ENCODE measurements at places on chromosomes 12 and 14.

DNA sequence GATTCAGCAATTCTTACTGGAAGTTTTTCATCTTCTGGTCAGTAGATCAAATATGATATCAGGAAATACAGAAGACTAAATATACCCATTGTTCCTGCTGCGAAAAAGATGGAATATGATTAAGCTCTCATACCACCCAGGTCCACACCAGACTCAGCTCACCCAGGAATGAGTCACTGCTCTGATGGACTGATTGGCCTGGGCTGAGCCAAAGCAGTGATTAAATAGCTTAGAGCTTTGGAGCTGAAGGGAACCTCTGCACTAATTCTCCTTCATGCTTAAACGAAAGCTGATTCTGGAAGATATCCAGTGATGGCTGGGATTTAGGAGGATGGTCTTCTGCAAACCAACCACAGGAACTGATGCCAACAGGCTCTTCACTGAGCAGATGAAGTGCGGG is 62.0 kb upstream of the SYT1 start:
- no peak for DNase-seq
- H3K27me3 ChIP-seq = no peaks in the 10 kb centered on the region
- no peak overlapping the region for H3K27ac ChIP-seq
- H3K4me3 ChIP-seq = no peak overlapping the region

GRCh38 chr12:17030338-17030737 is 424.4 kb upstream of the LMO3 start:
- H3K27ac ChIP-seq = no peak overlapping the region
- no peak for DNase-seq
- no peaks in the 10 kb centered on the region for H3K4me1 ChIP-seq
- no peaks in the 10 kb centered on the region for H3K36me3 ChIP-seq
- H3K4me3 ChIP-seq = no peak overlapping the region
- H3K27me3 ChIP-seq = no peaks in the 10 kb centered on the region

GRCh38 chr12:57736741-57737466 is 1.6 kb downstream of the AGAP2 start:
- no peak overlapping the region for H3K27ac ChIP-seq
- no peak overlapping the region for H3K4me3 ChIP-seq
- peaks cover 97% of the 10 kb centered on the region for H3K27me3 ChIP-seq
- DNase-seq = no peak
- H3K36me3 ChIP-seq = no peaks in the 10 kb centered on the region

- H3K4me1 ChIP-seq = no peaks in the 10 kb centered on the region
- no peak for DNase-seq
- H3K4me3 ChIP-seq = no peak overlapping the region
- no peaks in the 10 kb centered on the region for H3K36me3 ChIP-seq
These were observed 123.1 kb downstream of the PAH start for GRCh38 chr12:102793921-102794320.

DNA sequence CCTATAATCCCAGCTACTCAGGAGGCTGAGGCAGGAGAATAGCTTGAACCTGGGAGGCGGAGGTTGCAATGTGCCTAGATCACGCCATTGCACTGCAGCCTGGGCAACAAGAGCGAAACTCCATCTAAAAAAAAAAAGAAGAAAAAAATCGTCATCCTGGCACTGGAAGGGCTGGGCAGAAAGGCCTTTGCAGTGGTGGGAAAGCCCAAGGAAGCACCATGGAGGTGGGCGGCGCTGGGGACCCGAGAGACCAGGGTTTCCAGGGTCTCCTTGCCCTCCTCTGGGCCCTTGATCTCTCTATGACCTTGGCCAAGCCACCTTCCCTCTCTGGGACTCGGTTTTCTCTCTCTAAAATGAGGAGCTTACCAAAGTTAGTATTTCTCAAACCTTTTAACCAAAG is 65.4 kb downstream of the LGMN start:
- peaks cover 57% of the 10 kb centered on the region for H3K36me3 ChIP-seq
- DNase-seq = no peak
- H3K4me3 ChIP-seq = no peak overlapping the region
- H3K4me1 ChIP-seq = peaks cover 28% of the 10 kb centered on the region

DNA sequence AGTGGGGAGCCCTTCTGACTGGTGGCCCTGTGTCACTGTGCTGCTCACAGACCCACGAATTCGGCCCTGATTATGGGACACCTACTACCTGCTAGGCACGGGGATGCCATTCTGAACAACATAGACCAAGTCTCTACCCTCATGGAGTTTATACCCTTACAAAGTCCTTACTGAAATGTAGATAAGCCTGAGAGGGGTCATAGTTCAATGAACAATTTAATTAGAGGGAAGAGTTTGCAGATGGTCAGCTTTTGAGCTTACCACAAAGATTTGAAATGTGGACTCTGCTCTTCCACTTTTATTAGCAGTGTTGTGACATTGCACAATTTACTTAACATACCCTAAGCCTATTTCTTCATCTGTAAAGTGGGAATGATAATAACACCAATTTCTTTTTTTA is 161.1 kb downstream of the MYRFL start:
- no peak overlapping the region for H3K4me3 ChIP-seq
- H3K27me3 ChIP-seq = no peaks in the 10 kb centered on the region
- DNase-seq = no peak
- H3K4me1 ChIP-seq = peaks cover 19% of the 10 kb centered on the region
- no peaks in the 10 kb centered on the region for H3K36me3 ChIP-seq
- no peak overlapping the region for H3K27ac ChIP-seq

DNA sequence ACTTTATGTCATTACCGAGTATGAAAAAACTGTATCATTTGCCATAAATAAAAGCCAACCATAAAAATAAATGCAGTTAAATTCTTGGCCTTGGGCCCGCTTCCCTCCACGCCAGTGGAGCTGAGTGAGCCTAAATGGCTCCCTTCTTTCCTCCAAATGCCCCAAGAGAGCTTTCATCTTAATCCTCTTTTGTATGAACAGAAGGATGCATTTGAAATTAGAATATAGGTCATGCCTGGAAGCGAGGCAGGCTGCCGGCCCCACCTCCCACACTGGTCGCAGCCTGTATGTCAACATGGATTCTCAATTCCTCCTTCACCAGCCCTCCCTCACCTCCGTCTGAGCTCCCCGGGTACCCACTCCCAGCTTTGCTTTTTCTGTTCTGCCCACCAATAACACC is 245.7 kb downstream of the SLC15A4 start:
- H3K27me3 ChIP-seq = no peaks in the 10 kb centered on the region
- no peak overlapping the region for H3K4me3 ChIP-seq
- DNase-seq = no peak
- H3K4me1 ChIP-seq = no peaks in the 10 kb centered on the region
- no peak overlapping the region for H3K27ac ChIP-seq

DNA sequence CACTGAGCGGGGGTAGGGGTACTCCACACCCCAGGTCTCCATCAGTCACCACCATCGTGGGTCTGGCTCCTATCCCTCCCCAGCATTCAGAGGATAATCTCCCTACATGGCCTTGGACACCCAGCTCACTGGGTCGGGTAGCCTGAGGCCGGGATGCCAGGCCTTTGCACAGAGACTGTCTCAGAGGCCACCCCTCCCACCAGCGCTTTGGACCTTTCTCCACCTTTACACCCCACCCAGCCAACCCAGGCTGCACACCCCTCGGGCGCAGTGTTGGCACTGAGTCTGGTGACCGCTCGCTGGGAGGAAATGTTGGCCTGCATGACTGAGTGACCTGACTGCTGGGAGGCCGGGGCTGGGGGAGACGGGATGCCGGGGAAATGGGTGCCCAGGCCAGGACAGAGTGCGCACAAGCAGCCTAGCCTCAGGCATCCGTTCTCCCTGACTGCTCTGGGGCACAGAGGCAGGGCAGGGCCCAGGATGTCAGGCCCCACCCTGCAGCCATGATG is 10.6 kb upstream of the LBHD2 start:
- no peak overlapping the region for H3K4me3 ChIP-seq
- H3K27me3 ChIP-seq = no peaks in the 10 kb centered on the region
- peak overlapping the region; percentile 11 for H3K27ac ChIP-seq
- peaks cover 65% of the 10 kb centered on the region for H3K4me1 ChIP-seq
- no peaks in the 10 kb centered on the region for H3K36me3 ChIP-seq

- no peak overlapping the region for H3K4me3 ChIP-seq
- no peaks in the 10 kb centered on the region for H3K36me3 ChIP-seq
- H3K4me1 ChIP-seq = no peaks in the 10 kb centered on the region
- no peaks in the 10 kb centered on the region for H3K27me3 ChIP-seq
These were observed 231.5 kb downstream of the MSRB3 start for GRCh38 chr12:65510007-65510406.

DNA sequence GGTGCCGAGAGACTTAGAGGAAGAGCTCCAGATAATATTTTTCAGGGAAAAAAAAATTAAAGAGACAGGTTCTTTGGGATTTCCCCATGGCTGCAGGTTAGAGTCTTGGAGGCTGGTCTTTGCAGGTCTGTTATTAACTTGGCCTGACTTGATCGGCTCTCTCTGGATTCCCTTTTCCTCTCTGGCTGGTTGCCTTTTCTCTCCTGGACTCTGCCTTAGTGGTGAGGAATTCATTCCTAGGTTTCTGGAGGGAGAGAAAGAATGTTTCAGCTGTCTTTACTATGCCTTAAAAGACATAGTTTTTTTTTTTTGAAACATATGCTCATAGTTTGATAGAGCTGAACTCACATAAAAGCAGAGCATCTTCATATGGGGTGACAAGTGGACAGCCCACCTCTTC is 336.3 kb downstream of the BMP4 start:
- no peak overlapping the region for H3K27ac ChIP-seq
- no peak for DNase-seq
- no peaks in the 10 kb centered on the region for H3K27me3 ChIP-seq
- no peak overlapping the region for H3K4me3 ChIP-seq

- no peaks in the 10 kb centered on the region for H3K36me3 ChIP-seq
- H3K27me3 ChIP-seq = no peaks in the 10 kb centered on the region
- DNase-seq = no peak
- no peak overlapping the region for H3K4me3 ChIP-seq
- no peak overlapping the region for H3K27ac ChIP-seq
These were observed 71.4 kb downstream of the MNAT1 start for GRCh38 chr14:60805841-60806430.

- H3K36me3 ChIP-seq = no peaks in the 10 kb centered on the region
- DNase-seq = no peak
- no peaks in the 10 kb centered on the region for H3K4me1 ChIP-seq
- no peaks in the 10 kb centered on the region for H3K27me3 ChIP-seq
- no peak overlapping the region for H3K4me3 ChIP-seq
These were observed 142.3 kb upstream of the ARHGAP5 start for GRCh38 chr14:31934767-31935266.

- peaks cover 7% of the 10 kb centered on the region for H3K27me3 ChIP-seq
- H3K4me1 ChIP-seq = peaks cover 6% of the 10 kb centered on the region
- no peak for DNase-seq
- no peak overlapping the region for H3K27ac ChIP-seq
These were observed 67.9 kb upstream of the BEGAIN start for GRCh38 chr14:100654814-100655740.

GRCh38 chr12:62668782-62669181 is 202.2 kb downstream of the MON2 start:
- no peaks in the 10 kb centered on the region for H3K4me1 ChIP-seq
- no peak for DNase-seq
- H3K27ac ChIP-seq = no peak overlapping the region
- no peaks in the 10 kb centered on the region for H3K36me3 ChIP-seq

DNA sequence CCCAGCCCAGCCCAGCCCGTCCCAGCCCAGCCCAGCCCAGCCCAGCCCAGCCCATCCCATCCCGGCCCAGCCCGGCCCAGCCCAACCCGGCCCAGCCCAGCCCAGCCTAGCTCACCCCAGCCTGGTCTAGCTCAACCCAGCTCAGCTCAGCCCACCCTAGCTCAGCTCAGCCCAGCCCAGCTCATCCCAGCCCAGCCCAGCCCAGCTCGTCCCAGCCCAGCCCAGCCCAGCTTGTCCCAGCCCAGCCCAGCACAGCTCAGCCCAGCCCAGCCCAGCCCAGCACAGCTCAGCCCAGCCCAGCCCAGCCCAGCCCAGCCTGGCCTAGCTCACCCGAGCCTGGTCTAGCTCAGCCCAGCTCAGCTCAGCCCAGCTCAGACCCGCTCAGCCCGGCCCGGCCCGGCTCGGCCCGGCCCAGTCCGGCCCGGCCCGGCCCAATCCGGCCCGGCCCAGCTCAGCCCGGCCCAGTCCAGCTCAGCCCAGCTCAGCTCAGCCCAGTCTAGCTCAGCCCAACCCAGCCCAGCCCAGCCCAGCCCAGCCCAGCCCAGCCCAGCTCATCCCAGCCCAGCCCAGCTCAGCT is 184.7 kb downstream of the TMEM121 start:
- H3K36me3 ChIP-seq = no peaks in the 10 kb centered on the region
- no peak overlapping the region for H3K27ac ChIP-seq
- no peak overlapping the region for H3K4me3 ChIP-seq
- DNase-seq = no peak
- H3K27me3 ChIP-seq = no peaks in the 10 kb centered on the region

DNA sequence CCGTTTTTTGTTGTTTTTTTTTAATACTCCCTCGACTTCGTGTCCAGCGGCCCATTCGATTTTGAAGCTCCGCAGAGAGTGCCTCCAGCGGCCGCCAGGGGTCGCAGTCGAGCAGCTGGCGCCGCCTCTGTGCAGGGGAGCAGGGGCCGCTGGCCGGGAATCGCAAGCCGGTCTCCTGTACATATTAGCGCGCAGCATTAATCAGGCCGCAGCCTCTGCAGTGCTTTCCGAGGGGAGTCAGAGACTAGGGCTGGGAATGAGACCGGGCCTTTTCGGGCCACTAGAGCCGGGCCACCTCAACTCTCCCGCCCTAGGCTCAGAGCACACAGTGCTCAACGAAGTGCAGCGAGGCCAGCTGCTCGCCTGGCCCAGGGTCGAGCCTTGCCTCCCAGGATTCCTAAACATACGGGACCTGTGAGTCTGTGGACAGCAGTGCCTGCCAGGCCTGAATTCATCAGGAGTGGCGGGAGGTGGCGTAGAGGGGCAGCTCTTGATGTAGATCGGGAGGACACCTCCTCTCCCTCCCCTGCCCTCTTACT is 81.8 kb downstream of the EMP1 start:
- DNase-seq = no peak
- no peaks in the 10 kb centered on the region for H3K27me3 ChIP-seq
- H3K36me3 ChIP-seq = no peaks in the 10 kb centered on the region
- H3K4me3 ChIP-seq = no peak overlapping the region
- no peak overlapping the region for H3K27ac ChIP-seq
- peaks cover 9% of the 10 kb centered on the region for H3K4me1 ChIP-seq

DNA sequence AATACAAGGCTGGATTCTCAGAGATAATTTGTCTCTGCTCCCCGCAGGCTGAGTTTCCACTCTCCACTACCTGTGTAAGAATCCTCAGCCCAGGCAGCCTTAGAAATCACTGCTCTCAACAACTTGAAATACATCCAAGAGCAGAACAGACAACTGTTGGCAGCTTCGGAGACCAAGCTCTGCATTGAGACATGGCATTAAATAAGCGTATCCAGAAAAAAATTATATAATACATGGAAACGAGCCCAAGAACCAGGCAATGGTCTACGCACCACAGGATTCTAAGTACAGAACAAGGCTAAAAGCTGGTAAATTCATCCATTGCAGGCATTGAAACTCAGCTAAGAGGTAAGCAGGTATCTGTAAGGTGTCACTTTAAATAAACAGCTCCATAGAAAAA is 165.5 kb upstream of the DIO3 start:
- no peaks in the 10 kb centered on the region for H3K36me3 ChIP-seq
- no peak for DNase-seq
- H3K4me3 ChIP-seq = no peak overlapping the region
- H3K27me3 ChIP-seq = no peaks in the 10 kb centered on the region
- peaks cover 8% of the 10 kb centered on the region for H3K4me1 ChIP-seq

Measured in esophagus squamous epithelium (tissue), 5 donors.